ENCODE measurements at places on chromosomes 5 and 9.
A peak's percentile ranks its signal among the peaks of the same experiment; 100 is the strongest.

GRCh38 chr9:5612185-5612530, 16.7 kb upstream of the RIC1 start:
- no peak for DNase-seq

- DNase-seq = no peak
Measured at GRCh38 chr5:33312571-33313549, 127.9 kb upstream of the TARS1 start.

- no peak for DNase-seq
Measured at GRCh38 chr5:80184235-80185023, 71.4 kb downstream of the SERINC5 start.

DNA sequence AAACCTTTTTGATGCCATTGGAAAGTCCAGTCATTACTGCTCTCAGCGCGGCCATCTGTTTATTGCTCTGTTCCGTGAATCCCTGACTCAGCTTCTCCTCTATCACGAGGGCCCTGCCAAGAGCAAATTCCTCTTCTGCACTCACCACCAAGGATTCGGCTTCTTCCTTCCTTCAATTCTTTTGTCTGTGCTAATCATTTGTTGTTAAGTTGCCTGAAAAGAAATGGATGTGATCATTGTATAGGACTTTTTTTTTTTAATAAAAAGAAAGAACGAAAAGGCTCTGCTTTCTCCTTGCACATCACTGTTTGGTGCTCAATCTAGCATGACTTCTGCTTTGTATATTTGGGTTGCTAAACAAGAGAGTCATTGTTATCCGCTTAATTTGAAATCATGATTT, 128.7 kb upstream of the PIK3R1 start:
- DNase-seq = no peak

DNA sequence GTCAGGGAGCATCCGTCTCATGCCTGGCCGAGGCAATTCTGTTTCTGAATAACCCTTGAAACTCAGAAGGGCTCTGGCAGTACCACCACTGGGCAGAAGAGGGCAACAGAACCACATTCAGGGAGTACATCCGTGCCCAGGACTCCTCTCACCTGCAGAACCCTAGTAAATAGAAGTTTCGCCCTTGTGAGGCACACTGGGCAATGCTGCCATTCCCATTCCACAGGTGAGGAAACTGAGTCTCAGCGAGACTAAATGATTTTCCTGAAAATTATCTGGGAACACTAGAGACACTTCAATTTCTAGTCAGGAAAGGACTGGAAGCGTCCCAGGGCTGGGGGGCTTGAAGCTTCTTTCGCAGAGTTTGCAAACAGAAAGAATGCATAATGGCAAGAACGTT, 74.7 kb downstream of the FGF1 start:
- peak; percentile 81 for DNase-seq

- DNase-seq = peak; percentile 12
Measured at GRCh38 chr9:26656003-26656870, 236.4 kb downstream of the CAAP1 start.

DNA sequence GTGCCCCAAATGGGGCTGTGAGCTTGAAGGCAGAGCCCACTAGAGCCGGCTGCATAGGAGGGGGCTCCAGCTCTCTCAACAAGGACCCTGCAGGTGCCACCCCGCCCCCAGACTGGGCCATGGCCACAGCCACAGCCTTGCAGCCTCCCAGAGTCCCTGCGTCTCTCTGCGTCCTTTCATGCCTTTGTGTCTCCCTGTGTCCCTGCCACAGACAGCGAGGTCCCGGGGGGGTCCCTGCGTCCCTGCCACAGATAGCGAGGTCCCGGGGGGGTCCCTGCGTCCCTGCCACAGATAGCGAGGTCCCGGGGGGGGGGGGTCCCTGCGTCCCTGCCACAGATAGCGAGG, 6.3 kb downstream of the NOXA1 start:
- no peak for DNase-seq

GRCh38 chr9:111147041-111147440, 108.8 kb upstream of the LPAR1 start:
- no peak for DNase-seq

DNA sequence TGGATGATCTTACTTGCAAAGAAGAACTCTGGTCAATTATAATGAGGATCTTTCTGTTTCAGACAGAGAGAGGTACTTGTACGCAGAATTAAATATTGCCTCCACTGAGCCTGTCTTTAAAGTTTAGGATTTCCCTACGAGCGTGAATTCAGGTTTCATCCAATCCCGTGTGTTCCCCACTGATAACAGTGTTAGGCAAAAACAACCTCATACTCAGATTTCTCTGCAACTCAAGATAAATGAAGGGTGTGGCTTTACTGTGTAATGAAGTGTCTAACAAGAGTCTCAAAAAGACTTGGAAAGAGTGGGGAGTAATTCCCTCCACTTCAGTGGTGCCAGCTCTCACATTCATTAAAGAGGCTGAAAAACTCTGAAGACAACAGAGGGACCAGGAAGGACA, 53.2 kb upstream of the ACO1 start:
- DNase-seq = no peak

- no peak for DNase-seq
Measured at GRCh38 chr9:92717201-92718085, 47.2 kb downstream of the BICD2 start.

- DNase-seq = no peak
Measured at GRCh38 chr9:115439641-115440040, 321.7 kb upstream of the TNC start.

- DNase-seq = no peak
Measured at GRCh38 chr5:17076272-17076671, 140.2 kb upstream of the MYO10 start.

DNA sequence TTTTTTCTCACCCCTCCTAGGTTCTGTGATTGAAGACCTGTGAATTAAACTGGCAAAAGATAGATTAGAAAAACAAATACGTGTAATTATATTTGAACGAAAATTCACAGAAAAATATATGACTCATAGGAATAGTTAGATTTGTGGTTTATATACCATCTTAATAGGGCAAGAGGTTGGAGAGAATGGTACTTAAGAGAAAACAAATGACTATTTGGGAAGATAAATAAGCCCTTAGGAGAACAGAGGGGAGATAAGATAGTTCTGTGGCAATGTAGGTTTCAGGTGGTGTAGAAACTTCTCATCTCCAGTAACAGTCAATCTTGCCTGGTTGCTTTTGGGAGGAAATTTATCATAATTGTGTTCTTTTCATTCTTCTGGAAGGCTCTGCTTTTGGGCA, 122.0 kb downstream of the PRDM9 start:
- DNase-seq = no peak

- no peak for DNase-seq
Measured at GRCh38 chr5:37668524-37669047, 171.3 kb downstream of the GDNF start.

GRCh38 chr9:131410044-131410491, 16.2 kb downstream of the PRRC2B start:
- no peak for DNase-seq

DNA sequence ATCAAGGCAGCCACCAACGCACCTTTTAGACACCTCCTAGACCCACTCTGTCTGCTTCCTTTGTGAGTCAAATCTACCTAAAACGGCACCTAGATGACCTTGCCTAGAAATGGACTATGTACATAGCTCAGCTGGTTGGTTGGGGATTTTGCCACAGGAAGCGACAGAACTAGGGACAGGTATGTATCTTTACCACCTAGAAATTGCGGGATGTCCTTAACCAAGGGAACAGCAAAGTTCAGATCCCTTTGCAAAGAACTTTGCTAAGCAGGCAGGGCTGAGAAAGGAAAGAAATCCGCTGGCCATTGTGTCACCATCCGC, 2.0 kb upstream of the ENC1 start:
- DNase-seq = no peak

DNA sequence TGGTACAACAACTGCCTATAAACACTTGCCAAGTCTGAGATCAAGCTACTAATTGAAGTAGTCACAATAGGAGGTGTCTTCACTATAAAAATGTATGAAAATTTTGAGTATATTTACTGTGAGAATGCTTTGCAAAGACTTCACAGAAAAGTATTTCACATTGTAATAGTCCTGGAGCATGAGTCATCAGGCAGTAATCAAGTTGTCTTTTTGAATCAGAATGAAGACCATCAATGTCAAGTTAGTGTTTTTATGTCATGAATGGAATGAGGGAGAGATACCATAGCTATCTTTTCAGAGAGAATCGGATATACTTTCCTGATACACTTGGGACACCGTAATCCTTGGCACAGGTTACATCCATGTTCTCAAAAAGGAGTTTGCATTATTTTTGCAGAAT, 466.9 kb upstream of the ARRDC3 start:
- DNase-seq = no peak
